ENCODE measurements at places on chromosomes 6 and 20.

DNA sequence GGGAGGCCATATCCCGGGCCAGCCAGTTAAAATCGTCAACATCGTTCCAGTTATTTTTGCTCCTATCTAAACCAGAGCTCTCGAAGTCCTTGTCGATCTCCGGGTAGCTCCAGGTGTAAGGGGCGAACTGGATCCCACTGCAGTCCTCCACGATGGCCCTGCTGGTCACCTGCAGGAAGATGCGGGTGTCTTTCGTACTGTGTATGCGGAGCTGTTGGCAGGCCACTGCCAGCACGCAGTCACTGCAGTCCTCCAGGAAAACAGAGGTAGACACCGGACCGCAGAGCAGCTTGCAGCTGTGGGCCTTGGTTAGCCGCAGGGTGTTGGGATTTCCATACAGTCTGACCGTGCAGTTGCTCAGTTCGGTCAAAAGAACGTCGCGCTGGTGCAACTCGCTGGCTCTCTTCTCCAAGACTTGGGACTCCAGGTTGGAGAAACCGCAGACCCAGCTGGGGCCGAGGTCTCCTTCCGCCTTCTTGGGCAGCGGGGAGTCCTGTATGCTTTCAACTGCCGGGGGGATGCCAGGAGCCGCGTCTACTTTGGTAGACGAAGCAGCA, 742 bp downstream of the TBCC start:
- no peak for DNase-seq

GRCh38 chr6:127481111-127481510, 21.9 kb upstream of the KIAA0408 start:
- no peak for DNase-seq

GRCh38 chr6:36683145-36683655, 4.7 kb downstream of the CDKN1A start:
- DNase-seq: no peak

DNA sequence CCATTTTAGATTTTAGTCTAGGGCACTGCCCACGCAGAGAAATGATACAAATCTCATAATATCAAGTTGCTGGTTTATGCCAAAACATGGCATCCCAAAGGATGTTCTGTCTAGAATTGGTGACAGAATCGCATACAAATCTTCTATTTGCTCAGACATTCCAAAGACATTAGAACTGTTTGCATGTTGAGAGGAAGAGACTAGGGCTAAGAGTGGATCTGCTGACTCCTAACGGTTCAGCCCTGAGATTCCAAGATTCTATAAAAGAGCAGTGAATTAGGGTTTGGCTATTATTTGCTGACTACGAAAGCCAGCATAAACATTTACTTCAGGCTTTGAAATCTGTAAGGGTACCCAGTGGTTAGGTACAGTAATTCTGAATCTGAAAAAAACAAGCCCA, 3.6 kb downstream of the EPB41L2 start:
- no peak for DNase-seq

DNA sequence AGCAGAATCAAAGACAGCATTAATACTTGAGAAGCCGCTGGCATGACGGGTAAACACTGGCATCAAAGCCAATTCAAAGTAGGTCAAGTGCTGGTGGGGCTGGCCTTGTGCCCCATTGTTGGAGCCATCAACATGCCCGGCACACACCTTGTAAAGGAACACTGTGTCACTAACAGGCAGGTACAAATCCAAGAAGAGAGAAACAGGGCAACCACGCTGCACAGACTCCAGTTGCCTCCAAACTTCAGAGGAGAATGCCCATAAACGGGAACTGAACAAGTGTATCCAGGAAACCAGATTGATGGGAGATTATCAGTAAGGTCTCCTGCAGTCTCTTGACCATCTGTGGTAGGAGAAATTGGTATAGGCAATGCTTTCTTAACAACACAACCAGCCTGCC, 127.0 kb upstream of the STXBP5 start:
- DNase-seq: no peak

DNA sequence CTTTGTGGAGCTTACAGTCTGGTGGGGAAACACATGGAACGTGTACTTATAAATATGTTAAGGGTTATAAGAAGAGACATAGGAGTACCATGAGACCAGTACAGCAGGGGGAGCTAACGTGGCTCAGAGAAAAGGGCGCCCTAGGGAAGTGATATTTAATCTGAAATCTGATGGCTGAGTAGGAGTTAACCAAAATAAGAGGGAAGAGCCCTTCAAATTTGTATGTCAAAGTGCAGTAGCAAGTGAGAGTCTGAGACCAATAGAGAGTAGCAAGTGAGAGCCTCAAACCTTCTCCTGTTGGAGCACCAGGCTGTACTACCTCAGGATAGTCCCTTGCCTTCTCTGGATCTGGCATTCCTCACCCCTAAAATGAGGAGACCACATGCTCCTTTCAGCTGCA, 6.1 kb upstream of the PKIG start:
- no peak for DNase-seq

DNA sequence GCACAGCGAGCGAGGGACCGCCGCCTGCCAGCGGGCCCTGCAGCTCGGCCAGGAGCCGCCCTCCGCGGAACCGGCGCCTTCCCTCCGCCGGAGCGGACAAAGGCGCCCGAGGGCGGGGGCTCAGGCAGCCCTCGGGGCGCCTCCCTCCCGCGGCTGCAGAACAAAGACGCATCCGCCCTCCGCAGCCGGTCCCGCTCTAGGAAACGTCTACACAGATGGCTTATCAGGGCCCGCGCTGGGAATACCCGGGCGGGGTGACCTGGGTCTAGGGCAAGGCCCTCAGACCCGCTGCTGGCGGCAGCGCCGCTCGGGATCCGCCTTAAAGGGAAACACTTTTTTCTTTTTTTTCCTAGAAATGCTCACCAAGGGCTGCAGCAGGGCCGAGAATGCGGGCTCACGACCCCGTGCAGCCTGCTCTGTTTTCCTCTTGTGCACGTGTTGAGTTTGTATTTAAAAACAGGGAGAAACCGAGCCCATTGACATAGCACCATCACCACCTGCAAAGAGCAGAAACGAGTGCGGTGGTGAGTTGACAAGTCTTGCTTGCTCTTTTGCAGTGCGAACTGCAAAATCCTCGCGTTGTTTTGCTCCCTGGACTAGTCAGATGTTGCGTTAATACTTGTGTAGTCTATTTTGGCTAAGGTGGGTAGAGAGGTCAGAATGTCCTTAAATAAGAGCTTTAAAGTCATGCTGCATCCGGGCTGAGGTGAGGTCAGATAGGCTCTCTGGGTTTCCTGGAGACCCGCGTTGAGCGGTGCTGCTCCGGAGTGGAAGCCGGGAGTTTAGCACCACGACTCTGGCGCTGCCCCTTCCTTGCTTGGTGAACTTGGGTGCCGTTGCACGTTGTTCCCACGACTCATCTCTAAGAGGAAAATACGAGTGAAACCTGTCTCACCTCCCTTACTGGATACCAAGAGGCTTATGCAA, 1.1 kb upstream of the RPS6KA2 start:
- DNase-seq: peak; percentile 39

DNA sequence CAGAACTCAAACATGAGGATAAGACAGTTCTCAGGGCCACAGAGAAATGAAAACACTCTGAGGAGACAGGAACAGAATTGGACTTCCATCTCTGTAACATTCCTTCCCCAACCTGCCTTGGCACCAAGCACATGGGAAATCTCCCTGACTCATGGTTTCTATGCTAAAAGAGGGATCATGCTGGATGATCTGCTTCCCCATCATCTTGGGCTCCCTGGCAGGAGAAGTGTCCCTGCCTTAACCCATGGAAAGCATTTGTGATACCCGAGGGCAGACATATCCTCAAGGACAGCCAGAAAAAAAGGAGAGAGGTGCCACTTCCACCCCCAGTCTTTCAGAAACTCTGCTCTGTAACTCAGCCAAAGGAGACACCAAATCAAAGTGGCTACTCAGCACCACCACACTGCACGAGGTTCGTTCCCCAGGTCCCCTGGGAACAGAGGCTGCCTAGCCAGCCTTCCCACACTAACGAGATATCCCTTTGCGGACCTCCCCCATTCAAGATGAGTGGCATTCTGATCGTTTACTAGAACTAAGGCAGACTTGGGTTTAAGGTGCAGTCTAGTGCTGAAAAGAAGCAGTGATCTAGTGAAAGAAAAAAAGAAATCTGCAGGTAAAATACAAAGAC, 34.8 kb downstream of the BLOC1S5 start:
- DNase-seq: no peak

DNA sequence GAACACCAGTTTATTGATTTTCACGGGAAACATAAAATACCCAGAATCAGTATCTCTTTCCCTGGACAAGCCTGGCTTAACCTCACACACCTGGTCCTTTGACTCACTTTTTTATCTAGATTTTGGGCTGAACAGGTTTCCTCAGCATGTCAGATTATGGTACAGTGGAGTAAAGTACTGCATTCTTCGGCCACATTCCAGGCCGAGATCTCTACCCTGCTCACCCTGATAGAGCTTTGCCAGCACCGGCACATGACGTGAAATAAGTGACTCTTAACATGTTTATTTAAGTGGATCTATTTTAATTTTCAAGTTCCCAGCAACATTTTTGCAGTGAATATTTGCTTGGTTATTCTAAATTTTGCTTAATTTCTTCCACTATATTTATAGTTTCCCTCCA, 79.0 kb upstream of the POPDC3 start:
- no peak for DNase-seq

- DNase-seq: no peak
Observed at GRCh38 chr6:154993026-154993425, 2.1 kb upstream of the TIAM2 start.

DNA sequence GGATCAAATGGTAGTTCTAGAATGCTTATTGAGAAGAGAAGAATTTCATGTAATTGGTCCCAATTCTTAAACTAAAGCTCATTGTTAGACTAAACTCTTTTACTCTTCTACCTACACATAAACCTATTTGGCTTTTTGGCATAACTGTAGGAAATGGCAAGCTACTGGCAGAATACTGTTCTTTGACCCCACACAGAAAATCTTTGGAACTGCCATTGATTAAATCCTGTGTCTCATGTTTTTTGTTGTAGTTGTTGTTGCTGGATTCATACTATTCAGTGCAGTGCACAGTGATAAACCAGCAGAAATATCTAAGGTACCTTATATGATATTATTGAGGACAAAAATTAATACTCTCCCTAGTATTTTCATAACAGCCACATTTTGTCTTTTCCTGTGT, 242.1 kb upstream of the SGK1 start:
- DNase-seq: no peak

DNA sequence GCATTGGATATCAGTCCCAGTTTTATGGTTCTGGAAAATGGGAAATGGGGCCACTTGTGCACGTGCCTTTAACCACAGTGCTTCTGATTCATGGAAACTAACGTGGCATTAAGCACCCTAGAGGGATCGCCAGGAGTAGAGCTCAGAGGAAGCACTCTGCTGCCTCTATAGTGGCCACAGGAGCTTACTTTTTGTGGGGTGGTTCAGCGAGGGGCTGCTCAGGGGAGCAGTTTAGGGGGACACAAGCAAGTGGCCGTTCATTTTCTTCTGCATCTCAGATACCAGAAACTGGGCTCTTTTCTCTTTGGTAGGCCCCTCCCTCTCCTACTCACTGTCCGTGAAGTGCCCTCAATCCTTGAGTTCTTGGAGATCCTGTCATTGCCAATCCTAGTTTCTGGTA, 28.5 kb downstream of the AGPAT4 start:
- no peak for DNase-seq

- DNase-seq: no peak
Observed at GRCh38 chr6:121382467-121383121, 48.3 kb upstream of the TBC1D32 start.

DNA sequence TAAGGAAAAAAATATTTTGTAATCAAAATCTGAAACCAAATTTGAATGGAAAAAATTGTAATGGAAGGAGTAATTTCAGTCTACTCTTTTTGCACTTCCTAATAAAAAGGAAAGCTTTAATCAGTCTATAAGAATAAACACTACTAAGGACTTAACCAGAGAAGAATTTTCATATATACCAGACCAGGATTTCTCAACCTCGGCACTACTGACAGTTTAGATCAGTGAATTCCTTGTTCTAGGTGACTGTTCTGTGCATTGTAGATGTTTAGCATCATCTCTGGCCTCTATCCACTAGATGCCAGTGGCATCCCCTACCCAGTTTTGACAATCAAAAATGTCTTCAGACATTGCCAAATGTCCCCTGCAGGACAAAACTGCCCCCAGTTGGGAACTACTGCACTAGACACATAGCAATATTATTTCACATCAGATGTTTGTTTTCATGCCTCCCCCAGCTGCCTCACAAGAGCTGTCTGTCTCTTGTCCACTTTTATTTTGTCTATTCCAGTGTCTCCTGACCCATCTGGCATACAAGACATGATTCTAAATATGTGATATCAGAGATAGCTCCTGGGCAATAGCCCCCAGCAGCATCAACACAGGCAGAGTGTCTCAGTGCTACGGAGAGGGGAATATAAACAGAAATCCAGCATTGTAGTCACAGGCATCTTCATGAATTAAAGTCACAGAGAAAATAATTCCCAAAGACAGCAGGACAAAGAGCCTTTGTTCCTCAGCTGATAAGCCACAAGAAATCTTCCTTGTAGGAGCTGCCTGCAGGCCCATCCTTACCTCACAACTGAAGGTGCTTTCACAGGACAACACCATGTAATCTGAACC, 27.0 kb downstream of the DNAAF9 start:
- no peak for DNase-seq

- no peak for DNase-seq
Observed at GRCh38 chr6:15087186-15087589, 158.7 kb upstream of the JARID2 start.

DNA sequence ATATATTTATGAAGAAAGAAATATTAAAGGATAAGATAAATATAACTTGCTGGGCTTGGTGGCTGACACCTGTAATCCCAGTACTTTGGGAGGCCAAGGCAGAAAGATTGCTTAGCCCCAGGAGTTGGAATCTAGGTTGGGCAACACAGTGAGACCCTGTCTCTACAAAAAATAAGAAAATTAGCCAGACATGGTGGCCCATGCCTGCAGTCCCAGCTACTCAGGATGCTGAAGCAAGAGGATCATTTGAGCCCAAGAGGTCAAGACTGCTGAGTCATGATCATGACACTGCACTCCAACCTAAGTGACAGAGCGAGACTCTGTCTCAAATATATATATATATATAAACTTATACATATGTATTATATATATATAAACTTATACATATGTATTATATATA, 164.0 kb downstream of the MRPL14 start:
- no peak for DNase-seq

GRCh38 chr6:72580281-72580940, 41.5 kb upstream of the KCNQ5 start:
- peak; percentile 54 for DNase-seq

DNA sequence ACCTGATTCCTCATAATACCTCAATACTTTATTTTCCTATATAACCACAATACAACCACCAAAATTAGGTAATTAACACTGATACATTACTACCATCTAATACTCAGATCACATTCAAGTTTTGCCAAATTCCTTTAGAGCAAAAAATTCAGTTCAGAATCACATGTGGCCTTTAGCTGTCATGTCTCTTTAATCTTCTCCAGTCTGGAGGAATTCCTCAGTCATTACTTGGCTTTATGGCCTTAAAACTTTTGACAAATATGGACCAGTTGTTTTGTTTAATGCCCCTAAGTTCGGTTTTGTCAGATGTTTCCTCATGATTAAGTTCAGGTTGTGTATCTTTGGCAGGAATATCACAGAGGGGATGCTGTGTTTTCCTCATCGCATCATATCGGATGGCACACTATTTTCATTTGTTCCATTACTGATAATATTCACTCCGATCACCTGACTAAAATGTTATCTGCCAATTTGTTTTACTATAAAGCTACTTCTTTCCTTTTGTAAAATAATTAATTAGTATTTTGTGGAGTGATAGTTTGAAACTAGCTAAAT, 51.2 kb upstream of the AKIRIN2 start:
- no peak for DNase-seq

Measured in SHP77 (cell line).